ENCODE measurements at places on chromosomes 12 and 14. TPM values are rescaled to one million over a fixed set of nuclear protein-coding genes. Genes with fewer than 3 reads are reported as not detected.

DNA sequence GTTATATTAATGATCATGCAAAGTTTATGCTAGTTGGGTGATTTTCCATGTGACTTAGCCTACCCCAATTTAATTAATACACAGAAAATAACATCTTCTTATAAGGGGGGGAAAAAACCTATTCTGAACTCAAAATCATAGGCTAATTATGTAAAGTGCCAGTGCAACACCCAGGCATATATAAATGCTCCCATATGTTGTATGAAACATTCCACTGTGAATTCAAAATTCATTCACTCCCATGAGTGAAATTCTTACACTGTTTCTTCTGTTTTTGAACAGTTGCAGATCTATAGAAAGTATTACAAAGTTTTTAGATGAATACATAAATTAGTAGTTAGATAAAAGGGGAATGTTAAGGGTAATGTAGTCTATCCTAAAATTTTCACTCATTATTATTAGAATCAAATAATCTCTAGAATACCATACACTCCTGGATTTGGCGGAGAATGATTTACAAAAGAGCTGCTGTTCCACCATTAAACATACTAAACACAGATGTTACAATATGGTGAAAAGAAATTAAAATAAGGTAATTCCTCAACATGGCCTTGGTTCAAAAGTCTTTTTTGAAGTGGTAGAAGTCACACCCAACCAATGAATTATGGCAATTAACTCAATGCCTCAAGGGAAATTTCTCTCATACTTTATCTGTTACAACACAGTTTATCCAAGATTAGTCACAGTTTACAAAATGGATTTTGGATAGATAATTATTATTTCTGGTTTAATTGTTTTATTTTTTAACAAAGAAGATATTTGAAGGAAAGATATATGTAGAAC, 454.1 kb upstream of the FLRT2 start:
- no peak for DNase-seq

DNA sequence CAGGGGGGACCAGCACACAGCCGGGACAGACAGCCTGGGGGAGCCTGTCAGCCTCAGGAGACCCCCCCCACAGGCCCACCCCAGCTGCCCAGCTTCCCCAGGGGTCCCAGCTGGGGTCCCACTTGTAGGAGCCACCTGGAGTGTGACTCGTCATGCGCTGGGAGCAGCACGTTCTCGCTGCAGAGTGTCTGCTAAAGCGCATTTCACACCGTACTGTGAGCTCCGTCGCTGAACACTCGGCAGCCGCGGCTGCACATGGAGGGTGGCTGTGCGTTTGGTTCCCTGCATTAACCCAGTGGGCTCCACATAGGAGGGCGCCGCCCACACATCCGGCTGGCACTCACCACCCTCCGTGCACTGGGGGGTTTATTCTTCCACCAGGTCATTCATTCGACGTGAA, 56.7 kb downstream of the FBRSL1 start:
- no peak for DNase-seq

DNA sequence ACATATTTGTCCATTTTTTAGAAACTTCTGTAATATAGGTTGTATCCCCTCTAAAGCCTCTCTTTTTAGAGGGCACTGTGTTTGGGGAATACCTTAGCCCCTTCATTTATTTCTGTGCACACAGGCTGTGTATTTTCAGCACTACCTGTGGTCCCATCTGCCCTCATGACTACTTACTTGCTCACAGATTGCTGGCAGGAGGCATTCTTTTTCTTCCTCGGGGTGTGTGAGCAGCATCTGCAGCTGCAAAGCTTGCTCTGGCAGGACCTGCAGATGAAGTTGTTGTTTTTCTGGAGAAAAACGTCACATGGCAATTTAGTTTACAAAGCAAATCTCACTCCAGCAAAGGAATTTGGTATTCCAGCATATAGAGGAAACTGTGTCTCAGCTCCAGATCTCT, 24.3 kb downstream of the ANG start:
- DNase-seq = no peak

DNA sequence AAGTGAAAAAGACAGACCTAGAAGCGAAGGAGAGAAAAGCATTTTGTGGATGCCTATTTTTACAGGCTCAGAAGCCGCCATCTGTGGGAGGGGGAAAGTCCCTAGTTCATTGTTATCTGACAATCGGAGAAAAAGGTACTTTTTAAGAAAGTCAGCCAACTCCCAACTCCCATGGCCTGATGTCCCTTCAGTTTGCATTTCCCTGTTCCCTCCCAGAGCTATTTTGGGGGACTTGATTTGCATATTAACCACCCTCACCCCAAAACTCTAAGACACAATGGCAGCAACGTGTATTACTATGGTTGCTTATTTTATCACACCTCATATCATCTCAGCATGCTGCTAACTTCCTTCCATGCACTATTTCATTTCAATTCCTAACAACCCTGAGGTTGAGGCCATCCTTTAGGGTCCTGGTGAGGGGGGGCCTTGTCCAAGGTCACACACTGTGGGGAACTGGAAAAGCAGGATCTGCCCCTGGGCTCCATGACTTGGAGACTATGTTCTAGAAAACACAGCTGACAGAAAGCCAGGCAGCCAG, 18.7 kb downstream of the HVCN1 start:
- no peak for DNase-seq

GRCh38 chr12:90816353-90817089, 138.5 kb downstream of the CCER1 start:
- DNase-seq = no peak

DNA sequence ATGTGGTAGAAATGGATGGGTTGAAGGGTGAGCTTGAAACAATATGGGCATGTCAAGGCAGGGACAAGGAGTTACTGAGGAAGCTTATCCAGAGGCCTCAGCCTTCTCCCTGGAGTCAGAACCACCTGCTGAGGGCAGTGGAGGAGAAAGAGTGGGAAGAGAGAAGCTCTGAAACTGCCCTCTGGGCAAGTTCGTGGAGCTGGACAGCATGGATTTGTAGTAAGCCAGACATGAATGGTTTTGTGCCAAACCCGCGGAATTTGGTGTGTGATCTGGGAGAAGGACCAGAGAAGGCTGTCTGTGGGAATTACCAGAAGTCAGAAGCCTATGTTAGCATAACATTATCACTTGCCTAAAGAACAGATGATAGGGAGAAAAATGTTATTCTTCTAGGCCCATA, 164.8 kb downstream of the SLC41A2 start:
- DNase-seq = peak; percentile 45

GRCh38 chr12:129312048-129312447, 458.8 kb downstream of the GLT1D1 start:
- DNase-seq = no peak

- DNase-seq = no peak
These were observed 101.1 kb downstream of the RFLNA start for GRCh38 chr12:124395986-124396385.

- DNase-seq = no peak
These were observed 172.1 kb downstream of the ACSS3 start for GRCh38 chr12:81249976-81250375.

DNA sequence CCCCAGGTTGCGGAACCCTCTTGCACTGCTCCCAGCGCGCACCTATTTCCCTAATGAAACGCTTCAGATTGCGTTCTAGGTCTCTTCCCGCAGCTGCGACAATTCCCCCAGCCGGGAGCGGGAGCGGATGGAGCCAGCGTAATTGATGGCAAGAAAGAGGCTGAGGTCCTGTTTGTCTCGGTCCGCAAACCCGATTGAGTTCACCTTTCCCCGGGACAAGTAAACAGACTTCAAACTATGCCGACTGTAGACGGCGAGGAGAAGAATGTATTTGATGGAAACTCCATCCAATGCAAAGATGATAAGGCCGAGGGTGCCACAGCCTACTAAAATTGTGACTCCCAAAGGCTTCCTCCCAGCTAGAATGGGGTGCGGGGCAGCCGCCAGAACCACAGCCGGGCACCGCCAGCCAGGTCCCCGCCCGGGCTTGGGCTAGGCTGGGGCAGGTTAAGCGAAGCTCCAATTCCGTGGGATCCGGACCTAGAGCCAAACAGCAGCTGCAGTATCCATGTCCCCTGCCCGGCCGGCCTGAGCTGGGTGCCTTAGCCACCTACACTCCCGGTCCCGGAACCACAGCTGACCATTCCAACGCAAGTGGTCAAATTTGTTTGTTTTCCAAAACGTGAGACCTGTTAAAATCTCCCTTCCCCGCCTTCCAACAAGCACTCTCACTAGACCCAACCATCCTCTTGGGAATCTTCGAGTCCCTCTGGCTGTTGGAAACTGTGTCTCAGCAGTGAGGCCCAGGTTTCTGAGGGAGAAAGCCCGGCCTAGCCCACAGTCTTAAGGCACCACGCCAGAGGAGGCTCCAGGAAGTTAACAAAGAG, 5.5 kb downstream of the NKX2-1 start:
- no peak for DNase-seq

DNA sequence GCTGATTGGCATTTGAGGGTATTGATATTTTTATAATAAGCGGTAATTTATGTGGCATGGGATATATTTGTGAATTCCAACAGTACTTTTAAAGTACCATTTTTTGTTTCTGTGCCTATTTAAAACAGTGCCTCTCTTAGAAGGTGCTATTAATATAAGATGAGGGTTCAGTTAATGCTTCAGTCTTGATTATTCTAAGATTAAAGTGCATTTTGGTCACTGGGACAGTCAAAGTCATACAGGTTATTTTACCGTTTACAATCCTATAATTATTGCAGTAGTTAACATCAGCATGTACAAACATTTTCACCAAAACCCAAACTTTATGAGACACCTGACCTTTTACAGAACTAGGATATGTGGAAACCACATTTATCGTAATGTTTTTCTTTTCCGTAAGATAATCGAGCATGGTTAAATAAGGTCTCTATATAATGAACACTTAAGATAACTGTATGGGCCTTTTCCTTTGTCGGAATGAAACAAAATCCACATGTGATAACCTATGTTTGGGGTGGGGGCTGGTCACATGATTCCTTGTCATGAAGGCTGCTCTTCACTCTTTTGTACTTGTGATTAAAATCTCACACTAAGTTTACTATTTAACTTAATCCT, 37.7 kb upstream of the DNM1L start:
- no peak for DNase-seq

GRCh38 chr12:12019881-12020280, 50.9 kb upstream of the BCL2L14 start:
- no peak for DNase-seq

DNA sequence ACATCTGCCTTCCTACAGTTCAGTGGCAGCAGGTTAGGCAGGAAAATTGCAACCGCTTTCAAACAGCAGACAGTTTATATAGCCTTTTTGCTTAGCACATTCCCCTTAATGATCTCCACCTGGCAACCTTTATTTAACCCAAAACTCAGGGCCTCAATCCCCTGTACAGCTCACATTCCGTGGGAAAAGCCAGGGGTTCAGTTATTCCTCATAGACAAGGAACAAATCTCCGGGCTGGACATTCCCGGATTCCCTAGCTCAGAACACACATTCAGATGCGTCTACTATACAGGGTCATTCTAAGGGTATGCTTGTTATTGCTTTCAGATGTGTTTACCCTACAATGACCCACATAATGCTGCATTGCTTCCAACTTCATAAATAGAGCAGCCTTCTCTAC, 73.8 kb upstream of the DCN start:
- no peak for DNase-seq

Gene GYS2
- total RNA-seq = not detected

Gene TMEM52B
- 0.10 TPM for total RNA-seq

Gene ADSS1
- 3.7 TPM for total RNA-seq

Gene PLCZ1
- total RNA-seq = not detected

Gene SMIM41
- total RNA-seq = not detected
